ENCODE measurements at places on chromosomes 2 and 18. TPM values are rescaled to one million over a fixed set of nuclear protein-coding genes. Genes with fewer than 3 reads are reported as not detected.
A peak's percentile ranks its signal among the peaks of the same experiment; 100 is the strongest.

Gene FOXD4L1
- not detected for total RNA-seq

Gene TBR1
- total RNA-seq: not detected

DNA sequence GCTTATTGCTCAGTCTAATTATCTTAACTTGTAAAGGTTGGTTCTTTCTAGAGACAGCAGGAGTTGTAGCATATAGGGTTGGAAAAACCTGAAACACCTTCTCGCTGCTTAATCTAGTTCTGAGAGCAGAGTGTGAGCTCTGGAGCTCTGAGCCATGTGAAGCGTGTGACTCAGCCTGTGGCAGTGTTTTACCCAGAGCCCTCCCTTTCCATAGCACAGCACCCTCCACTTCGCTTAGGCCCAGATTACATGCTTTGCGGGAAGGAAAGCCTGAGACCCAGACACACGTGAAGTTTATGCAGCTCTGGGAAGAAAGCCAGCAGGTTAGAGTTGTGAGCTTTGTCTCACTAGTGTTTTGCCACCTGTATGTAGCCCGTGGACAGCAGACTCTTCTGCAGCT lies 74.5 kb downstream of the INPP4A start:
- peaks cover 9% of the 10 kb centered on the region for H3K36me3 ChIP-seq
- no peak for DNase-seq
- H3K27me3 ChIP-seq: no peaks in the 10 kb centered on the region
- H3K4me3 ChIP-seq: no peak overlapping the region

GRCh38 chr2:86622519-86623042 lies 1.1 kb downstream of the RNF103 start:
- H3K36me3 ChIP-seq: peaks cover 13% of the 10 kb centered on the region
- no peaks in the 10 kb centered on the region for H3K27me3 ChIP-seq
- peak overlapping the region; percentile 96 for H3K4me3 ChIP-seq
- H3K27ac ChIP-seq: peak overlapping the region; percentile 96
- DNase-seq: peak; percentile 44

DNA sequence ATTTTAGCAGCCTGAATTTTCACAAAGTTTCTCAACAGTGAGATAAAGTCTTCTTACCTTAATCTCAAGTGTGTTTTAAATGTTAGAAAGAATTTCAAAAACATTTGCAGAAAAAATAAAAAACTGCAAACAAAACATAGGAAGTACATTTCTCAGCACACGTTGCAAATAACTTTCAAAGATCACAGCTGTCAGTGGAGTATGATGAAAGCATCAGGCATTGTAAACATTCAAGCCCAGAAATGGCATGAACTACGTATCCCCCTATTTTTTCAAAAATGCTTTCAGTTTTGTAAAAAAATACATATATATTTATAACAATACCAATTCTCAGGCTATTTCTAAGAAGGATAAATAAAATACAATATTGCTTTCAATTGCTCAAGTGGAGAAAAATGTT lies 320.6 kb upstream of the TFPI start:
- H3K4me1 ChIP-seq: no peaks in the 10 kb centered on the region
- H3K36me3 ChIP-seq: no peaks in the 10 kb centered on the region
- H3K27me3 ChIP-seq: no peaks in the 10 kb centered on the region
- H3K4me3 ChIP-seq: no peak overlapping the region
- no peak overlapping the region for H3K27ac ChIP-seq

- no peaks in the 10 kb centered on the region for H3K4me1 ChIP-seq
- H3K36me3 ChIP-seq: no peaks in the 10 kb centered on the region
Measured at GRCh38 chr18:66682855-66683322, 79.0 kb upstream of the CDH19 start.

DNA sequence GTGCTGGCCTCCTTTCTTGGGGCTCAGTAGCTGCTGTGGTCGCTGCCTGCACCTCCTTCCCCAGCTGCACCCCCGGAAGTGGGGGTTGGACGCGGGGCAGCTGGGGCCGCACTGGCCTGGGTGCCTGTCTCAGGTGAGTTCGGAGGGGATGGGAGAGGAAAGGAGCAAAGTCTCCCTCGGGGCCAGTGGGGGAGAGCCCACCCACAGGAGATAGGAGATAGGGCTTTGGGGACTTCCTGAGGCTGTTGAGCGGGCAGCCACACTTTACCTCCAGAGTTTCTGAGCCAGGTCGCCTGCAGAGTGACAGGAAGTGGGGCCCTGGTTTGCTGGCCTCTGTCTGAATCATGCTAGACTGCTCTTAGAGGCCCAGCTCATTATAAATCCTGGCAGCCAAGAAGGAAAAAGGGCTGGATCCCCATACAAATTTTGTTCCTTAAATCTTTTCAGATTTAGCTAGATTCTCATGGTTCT lies 8.1 kb downstream of the MBP start:
- peak; percentile 84 for DNase-seq
- H3K4me1 ChIP-seq: peaks cover 89% of the 10 kb centered on the region
- peak overlapping the region; percentile 98 for H3K27ac ChIP-seq
- peak overlapping the region; percentile 79 for H3K4me3 ChIP-seq
- no peaks in the 10 kb centered on the region for H3K27me3 ChIP-seq

- no peak for DNase-seq
- no peaks in the 10 kb centered on the region for H3K27me3 ChIP-seq
- no peak overlapping the region for H3K27ac ChIP-seq
- H3K36me3 ChIP-seq: no peaks in the 10 kb centered on the region
- no peak overlapping the region for H3K4me3 ChIP-seq
- no peaks in the 10 kb centered on the region for H3K4me1 ChIP-seq
Measured at GRCh38 chr2:41489638-41490037, 558.2 kb upstream of the PKDCC start.
